ENCODE measurements at places on chromosomes 1 and 21.

GRCh38 chr1:105072446-105072845 lies 1322.7 kb downstream of the AMY1C start:
- no peak for DNase-seq

DNA sequence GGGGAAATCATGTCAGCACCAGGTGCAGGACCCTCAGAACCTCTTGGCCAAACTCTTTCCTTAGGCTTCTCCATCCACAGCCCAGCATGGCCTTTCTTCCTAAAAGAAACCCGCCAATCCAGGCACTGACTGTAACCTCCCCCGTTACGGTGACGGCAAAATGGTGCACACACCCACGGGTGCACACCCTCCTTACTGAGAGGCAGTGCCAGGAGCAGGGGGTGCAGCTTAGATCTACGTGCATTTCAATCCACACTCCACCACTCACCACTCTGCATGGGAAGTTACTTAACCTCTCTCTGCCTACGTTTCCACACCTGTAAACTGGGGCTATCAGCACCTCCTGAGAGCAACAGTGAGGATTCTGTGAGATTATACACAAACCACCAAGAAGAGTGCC lies 31.0 kb downstream of the SUSD4 start:
- no peak for DNase-seq

GRCh38 chr1:231761747-231762541 lies 135.4 kb downstream of the DISC1 start:
- no peak for DNase-seq

- DNase-seq, result no peak
These were observed 269.4 kb downstream of the LRRC7 start for GRCh38 chr1:69836971-69837636.

- no peak for DNase-seq
These were observed 27.3 kb downstream of the GPR157 start for GRCh38 chr1:9101510-9102146.

GRCh38 chr1:41884256-41885230 lies 34.2 kb downstream of the HIVEP3 start:
- DNase-seq, result no peak

- DNase-seq, result no peak
These were observed 19.9 kb downstream of the ACTN2 start for GRCh38 chr1:236706183-236706582.

DNA sequence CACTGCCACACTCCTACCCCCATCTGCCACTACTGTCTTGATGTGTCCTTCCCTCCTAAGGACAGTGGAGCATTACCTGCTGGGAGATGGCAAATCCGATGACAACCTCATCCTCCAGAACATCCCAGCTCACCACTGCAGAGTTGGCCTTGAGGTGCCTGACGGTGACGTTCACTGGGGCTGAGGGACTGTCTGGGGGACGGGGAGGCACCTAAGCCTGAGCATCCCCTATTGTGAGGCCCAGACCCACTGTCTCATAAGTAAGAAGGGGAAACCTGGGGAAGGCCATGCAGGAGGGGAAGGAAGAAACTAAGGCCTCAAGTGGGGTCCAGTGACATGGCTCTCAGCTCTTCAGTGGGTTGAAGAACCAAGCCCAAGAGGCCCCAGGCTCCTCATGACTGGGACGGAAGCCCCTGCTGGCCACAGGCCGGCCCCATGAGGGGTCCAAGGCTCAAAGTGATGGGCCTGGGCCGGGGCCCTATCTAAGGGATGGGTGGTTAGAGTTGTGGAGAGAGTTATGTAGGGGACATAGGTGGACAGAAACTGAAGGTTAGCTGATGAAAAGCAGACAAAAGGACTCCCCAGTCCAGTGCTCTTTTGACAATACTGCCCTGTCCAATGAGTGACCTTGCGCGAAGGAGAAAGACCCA lies 1.8 kb downstream of the FNDC5 start:
- no peak for DNase-seq

- no peak for DNase-seq
These were observed 255.1 kb upstream of the FGGY start for GRCh38 chr1:59041646-59042277.

GRCh38 chr1:21909787-21910503 lies 27.2 kb downstream of the HSPG2 start:
- no peak for DNase-seq

DNA sequence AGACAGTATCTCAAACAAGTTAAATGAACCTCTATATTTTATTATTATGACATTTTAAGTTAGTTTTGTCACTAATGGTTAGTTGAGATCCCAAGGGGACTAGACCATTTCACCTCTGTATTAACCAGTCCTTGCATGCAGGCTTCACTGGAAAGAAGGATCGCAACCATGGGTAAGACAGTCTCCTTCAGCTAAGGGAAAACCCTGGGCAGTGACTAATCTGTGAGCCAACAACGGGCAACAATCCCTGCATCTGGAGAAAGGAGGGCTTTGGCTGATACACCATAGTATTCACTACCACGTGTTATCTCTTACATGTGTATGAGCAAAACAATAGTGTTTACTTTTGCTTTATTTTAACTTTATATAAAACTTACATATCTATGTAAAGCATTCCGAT lies 708.8 kb upstream of the CHRM3 start:
- DNase-seq, result no peak

GRCh38 chr1:90993245-90993644 lies 28.6 kb downstream of the ZNF644 start:
- DNase-seq, result no peak

GRCh38 chr1:46747683-46748288 lies 28.9 kb upstream of the EFCAB14 start:
- DNase-seq, result no peak

- DNase-seq, result no peak
These were observed 23.3 kb upstream of the ST6GALNAC5 start for GRCh38 chr1:76843821-76844464.

GRCh38 chr1:193486671-193487229 lies 300.3 kb upstream of the B3GALT2 start:
- no peak for DNase-seq

DNA sequence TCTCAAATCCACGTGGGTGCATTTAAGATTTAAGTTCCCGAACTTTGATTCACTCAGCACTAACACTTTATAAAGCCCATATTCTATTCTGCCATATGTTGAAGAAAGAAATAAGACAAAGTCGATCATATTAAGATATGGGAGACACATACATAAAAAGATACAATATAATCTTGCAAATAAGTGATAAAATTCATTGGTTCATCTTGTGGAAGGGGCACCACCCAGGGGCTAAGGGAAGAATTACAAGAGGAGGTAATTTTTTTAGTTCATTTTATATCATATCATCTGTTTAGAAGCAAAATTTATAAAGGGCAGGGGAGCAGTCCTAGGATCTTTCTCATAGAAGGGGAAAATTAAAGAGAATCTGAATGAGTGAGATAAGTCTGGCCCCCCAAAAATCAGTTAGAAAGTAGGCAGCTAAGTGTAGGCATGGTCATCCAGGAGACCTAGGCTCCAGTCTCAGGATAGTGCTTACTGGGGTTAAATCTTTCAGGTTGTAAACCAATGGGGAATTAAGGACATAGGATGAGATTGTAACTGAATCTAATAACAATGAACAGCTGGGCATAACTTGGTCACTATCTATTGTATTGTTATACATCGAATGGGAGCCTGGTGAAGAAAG lies 124.2 kb upstream of the L1TD1 start:
- no peak for DNase-seq

- DNase-seq, result no peak
These were observed 8.1 kb downstream of the OR11L1 start for GRCh38 chr1:247833601-247834000.

DNA sequence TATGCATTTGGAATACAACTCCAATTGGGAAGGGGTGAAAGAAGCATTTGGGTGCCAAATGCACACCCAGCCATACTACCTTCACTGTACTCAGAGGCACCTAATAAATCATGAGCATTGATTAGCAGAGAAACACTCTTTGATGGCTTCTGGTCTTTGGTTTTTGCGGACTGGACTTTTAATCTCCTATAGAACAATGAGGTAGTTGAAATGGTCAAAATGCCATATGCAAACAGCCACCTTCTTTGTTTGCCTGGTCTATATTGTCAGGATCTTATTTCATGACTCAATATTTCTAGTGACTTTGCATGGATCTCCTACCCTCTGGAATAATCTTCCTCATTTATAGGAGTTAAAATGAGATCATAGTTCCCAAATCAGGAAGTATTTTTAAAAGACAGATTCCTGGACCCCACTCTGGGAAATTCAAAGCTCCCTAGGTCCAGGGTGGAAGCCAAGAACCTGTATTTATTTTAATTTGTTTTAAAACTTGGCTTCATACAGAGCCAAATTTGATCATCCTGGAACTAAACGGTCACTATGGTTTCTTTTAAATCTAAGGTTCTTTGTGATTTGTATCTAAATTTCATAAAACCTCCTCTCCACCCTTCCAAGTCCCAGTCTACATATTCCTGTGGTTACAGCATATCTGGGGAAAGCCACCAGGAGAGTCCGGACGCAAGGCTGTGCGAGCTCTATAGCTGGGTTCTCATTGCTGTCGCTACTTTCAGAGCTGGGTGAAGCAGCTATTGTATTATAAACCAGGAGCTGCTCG lies 8.7 kb downstream of the FAM3B start:
- DNase-seq, result no peak

GRCh38 chr1:227729881-227730629 lies 5.0 kb downstream of the JMJD4 start:
- no peak for DNase-seq

- no peak for DNase-seq
These were observed 7.2 kb upstream of the CFHR5 start for GRCh38 chr1:196970182-196970581.

Measured in stimulated activated naive CD4-positive, alpha-beta T cell (primary cell).